ENCODE measurements at places on chromosomes 16 and 17.

- DNase-seq = no peak
Observed at GRCh38 chr16:87165885-87166284, 151.3 kb downstream of the C16orf95 start.

DNA sequence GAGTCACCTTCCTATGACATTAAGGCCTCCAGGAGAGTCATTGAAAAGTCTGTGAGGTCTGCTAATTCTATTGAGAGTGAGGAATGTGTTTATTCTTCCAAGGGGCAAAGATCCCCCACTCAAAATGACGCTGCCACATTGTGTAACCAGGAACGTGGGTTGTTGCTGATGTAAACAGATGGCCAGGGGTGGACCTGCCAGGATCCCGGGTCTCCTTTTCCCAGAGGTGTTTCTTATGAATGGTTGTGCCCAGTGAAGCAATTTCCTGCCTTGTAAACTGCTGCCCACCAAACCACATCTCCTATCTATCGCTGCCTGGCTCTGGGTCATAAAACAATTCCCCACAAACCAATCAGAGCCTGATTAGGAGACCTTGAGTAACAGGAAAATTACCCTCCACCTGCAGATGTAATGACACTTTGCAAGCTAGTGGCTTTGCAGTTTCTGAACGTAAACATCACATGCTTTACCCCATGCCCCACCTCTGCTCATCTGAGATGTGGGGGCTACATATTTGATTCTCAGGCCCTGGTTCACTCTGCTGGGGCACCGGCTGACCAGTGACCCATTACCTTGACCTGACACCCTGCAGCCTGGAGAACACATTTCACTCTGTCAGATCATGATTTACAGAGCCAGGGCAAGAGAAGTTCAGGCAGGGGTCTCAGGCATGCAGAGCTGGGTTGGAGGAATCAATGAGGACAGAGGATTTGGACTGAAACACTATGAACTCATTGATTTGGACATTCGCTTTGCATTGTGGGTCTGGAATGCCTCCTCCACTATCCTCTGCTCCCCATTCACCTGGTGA, 33.1 kb upstream of the DDX52 start:
- no peak for DNase-seq

DNA sequence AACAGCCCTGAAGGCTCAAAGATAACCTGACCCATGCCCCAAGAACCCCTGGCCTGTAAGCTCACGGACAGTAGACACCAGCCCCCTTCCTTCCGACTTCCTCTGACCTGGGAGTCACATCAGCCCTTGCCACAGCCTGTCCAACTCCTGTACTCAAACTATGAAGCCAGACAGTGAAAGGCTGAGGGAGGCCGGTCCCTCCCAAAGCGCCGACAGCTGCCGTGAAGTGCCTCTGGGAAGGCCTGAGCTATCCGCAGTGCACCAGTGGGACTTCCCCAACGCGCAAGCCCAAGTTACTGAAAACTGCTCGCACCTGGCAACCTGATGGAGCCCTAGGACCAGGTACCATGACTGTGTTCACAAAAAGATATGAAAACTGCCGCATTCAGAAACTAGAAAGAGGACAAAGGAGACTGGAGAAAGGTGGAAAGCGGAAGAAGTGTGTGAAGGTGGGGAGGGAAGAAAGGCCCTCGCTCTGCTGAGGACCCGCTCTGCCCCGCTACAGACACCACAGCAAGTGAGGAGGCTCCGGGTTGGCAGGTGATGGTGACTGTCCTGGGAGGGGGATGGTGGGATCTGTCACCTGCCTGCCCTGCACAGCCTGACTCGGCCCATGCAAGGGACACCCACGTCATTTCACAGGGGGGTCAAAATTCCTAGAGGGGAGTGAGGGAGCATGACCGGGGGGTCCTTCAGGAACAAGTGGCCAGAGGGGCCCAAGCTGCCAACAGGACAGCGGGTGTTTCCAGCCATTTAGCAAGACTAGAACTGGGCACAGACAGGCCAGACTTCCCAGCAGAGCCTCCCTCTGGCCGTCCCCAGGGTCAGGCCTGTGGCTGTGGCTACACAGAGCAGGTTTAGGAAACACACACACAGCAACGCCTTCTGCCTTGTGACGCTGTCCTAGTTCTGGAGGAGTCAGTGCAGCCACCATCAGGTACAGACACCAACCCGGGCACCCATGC, 13.1 kb upstream of the TRAP1 start:
- DNase-seq = no peak

- no peak for DNase-seq
Observed at GRCh38 chr17:16920628-16921020, 51.3 kb downstream of the TNFRSF13B start.

- DNase-seq = no peak
Observed at GRCh38 chr17:43430936-43431713, 32.3 kb downstream of the ARL4D start.

GRCh38 chr16:12499032-12499745, 304.5 kb downstream of the CPPED1 start:
- DNase-seq = no peak

DNA sequence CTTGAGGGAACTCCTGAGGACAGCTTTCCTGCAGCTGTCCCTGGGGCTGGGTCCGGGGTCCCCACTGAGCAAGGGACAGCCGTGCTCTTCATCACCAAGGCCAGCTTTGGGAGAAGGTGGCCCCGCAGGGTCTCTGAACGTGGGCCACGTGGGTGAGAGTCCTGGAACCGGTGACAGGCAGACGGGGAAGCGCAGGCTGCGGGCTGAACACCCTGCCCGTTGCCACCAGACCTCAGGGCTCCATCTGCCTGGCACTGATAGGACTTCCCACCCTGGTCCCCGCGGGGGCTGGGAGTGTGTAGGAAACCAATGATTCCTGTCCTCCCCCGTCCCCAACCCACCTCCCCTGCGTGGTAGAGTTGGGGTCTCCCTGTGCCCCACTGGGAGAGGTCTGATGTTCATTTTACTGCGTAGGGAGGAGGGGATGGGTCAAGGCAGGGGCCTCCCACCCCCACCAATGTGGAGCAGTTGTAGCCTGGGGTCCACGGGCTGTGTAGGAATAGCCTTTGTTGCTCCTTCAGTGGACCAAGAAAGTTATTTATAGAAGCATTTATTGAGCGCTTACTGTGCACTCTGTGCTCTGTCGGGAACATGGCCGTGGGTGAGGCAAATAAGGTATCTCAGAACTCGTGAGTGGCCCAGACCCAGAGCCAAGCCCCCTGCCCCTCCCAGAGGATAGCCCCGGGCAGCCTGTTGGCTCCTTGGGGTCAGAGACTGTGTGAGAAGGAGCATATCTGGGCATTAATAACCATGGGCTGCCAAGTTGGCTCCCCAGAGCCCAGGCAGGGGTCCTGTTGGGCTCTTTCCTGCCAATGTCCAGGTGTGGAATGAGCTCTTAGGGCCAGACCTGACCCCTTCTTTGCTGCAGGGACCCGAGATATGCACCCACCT, 1.3 kb downstream of the ADGRG1 start:
- DNase-seq = no peak

- no peak for DNase-seq
Observed at GRCh38 chr17:58383892-58384462, 32.0 kb upstream of the SUPT4H1 start.

DNA sequence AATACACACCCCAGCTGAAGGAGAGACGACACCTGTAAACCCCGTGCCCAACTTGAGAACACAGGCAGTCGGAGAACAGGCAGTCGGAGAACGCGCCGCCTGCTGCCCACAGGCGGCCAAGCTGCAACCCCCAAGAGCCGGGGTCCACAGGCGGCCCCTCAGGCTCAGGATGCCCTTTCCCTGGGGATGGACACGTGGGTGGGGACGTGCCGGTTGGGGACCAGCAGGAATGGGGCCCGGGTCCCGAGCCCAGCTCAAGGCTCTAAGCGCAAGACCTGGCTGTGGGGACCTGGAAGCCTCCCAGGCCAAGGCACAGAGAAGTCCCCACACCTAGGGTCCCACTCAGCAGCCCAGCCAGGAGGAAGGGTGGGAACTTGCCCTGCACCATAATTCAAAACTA, 79.5 kb upstream of the GNG13 start:
- no peak for DNase-seq

DNA sequence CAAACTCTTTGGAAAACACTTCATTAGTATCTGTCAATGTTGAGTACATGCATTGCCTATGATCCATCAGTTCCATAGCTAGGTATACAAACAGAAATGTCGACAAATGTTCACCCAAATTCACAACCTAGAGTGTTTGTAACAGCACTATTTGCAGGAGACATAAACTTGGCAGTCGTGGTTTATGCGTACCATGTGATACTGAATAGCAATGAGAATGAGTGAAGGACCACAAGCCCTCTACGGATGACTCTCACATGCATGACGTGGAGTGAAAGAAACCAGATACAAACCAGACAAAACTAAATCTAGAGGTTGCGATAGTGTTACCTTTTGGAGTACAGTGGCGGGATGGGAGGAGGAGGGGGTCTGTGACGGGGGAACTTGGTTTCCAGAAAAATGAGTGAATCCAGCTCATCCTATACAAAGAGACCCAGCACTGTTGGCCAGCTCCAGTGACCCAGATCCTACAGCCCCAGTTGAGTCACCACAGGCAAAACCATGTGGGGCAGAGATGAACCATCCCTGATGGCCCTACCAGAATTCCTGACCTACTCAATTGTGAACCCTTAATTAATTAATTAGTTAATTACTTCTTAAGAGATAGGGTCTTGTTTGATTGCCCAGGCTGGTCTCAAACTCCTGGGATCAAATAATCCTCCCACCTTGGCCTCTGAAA, 15.9 kb upstream of the ULK2 start:
- no peak for DNase-seq

Measured in CD4-positive, alpha-beta T cell (primary cell).